ENCODE measurements at places on chromosomes 16 and 17.
A peak's percentile ranks its signal among the peaks of the same experiment; 100 is the strongest.

GRCh38 chr16:66853261-66854139 lies 9.3 kb downstream of the CA7 start:
- no peak for DNase-seq

DNA sequence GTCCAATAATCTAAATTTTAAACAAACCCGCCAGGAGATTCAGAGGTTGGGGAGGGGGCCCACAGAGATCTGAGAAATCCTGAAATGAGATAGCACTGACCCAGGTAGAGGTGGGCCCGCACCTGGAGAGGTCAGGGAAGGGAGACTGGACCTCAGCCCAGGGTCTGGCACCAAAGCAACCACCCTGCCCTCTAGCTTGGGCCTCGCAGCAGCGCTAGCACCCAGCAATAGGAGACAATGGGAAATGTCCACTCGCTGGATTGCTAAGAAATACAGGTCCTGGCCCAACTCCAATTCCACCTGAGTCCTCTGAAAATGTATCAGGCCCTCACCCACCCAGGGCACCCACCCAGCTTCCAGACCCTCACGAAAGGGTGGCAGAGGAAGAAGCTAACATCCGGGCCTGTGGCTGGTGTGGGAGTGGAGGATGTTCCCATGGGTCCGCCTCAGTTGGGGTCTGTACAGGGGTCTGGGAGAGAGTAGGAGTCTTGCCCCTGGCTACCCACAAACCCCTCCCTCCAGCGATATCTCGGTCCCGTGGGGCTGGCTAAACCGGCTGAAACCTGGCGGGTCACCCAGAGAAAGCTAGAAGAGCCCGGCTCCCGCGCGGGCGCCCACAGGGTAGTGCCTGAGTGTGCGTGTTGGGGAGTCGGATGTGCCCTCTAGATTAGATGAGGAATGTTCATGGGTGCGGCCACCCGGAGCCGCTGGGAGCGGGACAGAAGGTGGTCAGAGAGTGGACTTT lies 1.1 kb downstream of the PLLP start:
- DNase-seq: no peak

DNA sequence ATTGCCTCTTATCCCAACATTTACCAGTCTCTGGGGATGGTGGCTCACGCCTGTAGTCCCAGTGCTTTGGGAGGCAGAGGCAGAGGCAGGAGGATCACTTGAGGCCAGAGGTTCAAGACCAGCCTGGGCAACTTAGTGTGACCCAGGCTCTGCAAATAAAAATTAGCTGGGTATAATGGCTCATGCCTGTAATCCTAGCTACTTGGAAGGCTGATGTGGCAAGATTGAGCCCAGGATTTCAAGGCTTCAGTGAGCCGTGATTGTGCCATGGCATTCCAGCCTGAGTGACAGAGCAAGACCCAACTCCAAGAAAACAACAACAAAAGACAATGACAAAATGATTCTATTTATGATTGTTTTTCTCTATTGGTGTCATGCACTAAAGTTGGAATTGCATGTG lies 244.9 kb downstream of the RBFOX1 start:
- no peak for DNase-seq

GRCh38 chr17:79658811-79659207 lies 48.0 kb upstream of the RBFOX3 start:
- DNase-seq: no peak

DNA sequence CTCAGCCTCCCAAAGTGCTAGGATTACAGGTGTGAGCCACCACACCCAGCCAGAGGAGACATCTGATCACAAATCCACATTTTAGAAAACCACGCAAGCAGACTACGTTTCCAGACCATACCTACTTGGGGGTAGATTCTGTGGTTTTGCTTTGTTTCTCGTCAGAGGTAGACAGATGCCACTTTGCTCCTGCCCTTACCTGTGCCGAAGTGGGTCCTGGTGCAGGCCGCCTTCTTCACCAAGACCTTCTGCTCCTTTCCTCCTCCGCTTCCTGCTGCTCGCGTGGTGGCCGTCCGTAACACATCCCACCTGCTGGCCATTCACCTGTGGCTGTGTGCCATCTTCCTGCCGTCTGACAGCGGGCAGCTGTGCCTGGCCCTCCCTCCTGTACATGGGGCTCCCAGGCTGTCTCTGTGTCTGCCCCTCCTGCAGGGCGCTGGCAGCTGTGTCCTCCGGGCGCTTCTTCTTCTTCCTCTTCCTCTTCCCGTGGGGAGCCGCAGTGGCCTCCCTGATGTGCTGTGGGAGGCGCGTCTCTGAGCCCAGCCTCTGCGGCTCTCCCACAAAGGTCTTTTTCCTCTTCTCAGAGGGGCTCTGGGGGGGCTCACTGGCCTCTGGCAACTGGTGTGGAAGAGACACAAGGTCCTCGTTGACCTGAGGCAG lies 21.2 kb upstream of the CYTH1 start:
- no peak for DNase-seq

DNA sequence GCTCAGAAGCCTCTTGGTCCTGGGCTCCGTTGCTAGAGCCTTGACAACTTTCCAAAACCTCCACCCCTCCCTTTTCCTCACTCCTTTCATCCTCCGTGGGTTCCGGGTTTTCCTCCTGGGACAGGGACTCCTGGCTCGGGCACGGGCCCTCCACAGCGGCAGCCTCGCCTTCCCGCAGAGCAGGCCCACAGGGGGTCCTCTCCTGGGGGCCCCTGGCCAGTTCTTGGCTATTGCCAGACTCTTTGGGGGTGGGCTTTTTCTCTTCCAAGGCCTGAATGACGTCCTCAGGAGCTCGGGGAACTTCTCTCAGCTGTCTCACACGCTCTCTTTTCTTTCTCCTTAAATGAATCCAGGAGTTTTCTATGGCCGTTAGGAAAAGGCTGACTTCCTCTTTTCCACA lies 19.3 kb upstream of the MNT start:
- DNase-seq: no peak

DNA sequence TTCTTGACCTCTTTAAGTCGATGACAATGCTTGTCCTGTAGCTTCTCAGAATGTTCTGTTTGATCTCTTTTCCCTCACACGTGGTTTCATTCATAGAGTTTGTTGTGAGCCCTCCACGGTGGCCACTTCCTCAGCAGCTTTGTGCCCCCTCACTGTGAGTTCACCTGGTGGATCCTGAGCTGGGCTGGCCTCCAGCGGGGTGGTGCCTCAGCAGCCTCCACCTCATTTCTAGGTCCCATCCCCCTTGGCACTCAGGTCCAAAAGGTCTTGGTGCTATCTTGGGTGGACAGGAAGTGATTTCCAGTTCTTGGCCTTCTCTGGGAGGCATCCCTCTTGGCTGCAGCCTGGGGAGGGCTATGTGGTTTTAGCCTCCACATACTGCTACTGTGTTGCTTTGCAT lies 203.2 kb upstream of the WSCD1 start:
- DNase-seq: no peak

GRCh38 chr17:13531721-13532120 lies 70.0 kb downstream of the HS3ST3A1 start:
- DNase-seq: no peak

DNA sequence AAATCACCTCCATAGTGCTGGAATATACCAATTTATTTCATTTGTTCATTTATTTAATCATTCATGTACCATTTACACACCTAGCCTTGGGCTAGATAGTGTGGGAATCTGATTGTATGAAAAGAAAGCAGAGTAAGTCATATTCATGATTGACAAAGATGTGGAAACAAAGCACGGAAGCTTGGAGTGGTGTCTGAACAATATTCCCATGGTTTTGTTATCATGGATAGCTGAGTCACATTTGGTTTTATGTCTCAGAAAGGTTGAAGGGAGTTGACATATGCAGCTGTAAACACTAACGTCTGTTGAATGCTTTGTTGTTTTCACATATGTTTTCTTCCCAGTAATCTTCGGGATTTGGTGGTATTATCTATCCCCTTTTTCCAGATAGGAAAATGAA lies 76.6 kb downstream of the MAP2K4 start:
- no peak for DNase-seq

DNA sequence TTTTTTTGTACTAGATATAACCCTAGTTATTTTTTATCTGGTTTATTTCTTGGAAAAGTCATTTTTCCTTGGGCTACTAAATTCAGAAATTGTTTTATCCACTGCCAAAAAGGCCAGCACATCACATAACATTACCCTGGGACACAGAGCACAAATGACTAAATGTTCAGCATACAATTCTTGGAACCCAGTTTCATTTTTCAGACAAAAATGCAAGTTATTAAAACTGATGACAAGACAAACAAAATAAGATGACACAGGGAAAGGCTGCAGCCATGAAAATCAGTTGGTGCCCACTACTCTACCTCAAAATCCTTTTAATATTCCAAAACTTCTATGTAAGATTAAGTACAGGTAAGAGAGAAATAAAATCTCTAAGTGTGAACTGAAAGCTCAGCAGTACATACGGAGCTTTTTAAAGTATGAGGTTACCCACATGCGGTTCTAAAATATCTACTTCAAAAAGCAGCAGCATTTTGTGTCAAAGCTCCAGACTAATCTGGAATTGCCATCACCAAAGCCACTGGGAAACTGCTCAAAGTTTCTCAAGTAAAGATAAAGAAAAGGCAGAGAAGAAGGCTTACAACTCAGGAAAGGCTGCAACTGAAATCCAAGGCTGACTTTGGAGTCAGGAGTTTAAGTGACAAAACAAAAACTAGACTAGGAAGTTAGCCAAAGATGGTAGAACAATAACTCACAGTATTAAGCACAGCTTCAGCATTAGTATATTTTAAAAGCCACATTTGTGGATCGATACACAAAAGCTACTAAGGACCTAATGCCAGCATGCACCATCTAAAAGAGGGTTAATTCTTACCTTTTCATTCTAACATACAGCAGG lies 41.4 kb downstream of the AP1G1 start:
- no peak for DNase-seq

- DNase-seq: no peak
Measured at GRCh38 chr16:29736112-29736511, 9.7 kb downstream of the C16orf54 start.

- DNase-seq: no peak
Measured at GRCh38 chr16:18800293-18800692, 1.1 kb downstream of the ARL6IP1 start.

DNA sequence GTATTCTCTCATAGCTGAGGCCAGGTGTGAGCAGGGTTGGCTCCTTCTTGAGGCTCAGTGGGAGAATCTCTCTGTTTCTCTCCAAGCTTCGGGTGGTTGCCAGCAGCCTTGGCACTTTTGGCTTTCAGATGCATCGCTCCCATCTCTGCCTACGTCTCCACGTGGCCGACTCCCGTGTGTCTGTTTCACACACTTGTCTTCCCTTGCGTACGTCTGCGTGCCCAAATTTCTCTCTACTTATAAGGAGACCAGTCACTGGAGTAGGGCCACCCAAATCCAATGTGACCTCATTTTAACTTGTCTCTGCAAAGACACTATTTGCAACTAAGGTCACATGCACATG lies 14.7 kb downstream of the OSBPL7 start:
- DNase-seq: no peak

GRCh38 chr17:62219221-62219899 lies 154.3 kb upstream of the MED13 start:
- no peak for DNase-seq

DNA sequence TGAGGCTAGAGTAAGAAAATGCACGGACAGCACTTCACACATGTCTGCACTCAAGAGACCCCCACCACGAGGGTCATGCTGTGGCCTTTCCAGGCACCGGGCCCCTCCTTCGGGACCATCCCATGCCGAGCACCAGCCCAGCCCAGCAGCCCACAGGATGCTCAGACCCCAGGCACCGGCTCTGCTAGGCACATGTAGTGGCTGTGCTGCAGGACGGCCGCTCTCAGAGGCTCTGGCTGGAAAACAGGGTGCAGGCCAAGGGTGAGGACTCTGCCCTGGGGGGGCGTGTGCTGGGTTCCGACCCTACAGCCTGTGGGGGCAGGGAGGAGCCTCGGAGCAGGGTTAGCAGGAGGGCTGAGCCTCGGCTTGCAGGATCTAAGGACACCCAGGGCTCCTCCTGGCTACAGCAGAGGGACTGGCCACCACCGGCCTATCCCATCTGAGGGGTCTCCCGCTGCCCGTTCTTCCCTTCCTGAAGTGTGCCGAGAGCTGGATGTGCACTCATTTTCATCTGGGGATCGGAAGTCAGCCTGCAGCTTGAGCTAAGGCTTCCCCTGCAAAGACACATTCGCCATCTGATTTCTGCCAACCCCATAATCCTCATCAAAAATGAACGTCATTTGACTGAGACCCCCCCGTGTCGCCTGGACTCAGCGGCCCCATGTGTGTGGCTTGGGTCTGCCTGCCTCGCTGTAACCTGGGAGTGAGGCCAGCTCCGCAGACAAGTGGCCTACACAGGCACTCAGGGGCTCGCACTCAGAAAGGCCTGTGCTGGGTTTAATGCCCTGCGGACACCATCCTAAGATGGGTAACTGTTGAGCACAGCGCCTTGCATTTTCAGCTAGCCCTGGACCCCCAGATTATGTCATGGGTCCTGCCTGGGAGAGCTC lies 293.1 kb upstream of the FOXF1 start:
- DNase-seq: no peak

DNA sequence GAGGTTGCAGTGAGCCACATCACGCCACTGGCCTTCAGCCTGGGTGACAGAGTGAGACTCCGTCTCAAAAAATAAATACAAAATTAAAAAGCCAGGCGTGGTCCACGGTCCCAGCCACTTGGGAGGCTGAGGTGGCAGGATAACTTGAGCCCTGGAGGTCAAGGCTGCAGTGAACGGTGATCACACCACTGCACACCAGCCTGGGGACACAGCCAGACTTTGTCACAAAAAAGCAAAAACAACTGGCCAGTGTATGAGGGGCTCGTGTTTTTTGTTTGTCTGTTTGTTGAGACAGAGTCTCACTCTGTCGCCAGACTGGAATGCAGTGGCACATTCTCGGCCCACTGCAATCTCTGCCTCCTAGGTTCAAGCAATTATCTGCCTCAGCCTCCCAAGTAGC lies 1.2 kb upstream of the UBB start:
- DNase-seq: no peak

- DNase-seq: peak; percentile 80
Measured at GRCh38 chr17:17206124-17206912, at the start of gene PLD6. Gene PLD6 (minus strand): TSS chr17:17206333. CDS start chr17:17206286, 47 bp downstream.

GRCh38 chr17:28328325-28328724 lies 6.9 kb downstream of the IFT20 start:
- no peak for DNase-seq

DNA sequence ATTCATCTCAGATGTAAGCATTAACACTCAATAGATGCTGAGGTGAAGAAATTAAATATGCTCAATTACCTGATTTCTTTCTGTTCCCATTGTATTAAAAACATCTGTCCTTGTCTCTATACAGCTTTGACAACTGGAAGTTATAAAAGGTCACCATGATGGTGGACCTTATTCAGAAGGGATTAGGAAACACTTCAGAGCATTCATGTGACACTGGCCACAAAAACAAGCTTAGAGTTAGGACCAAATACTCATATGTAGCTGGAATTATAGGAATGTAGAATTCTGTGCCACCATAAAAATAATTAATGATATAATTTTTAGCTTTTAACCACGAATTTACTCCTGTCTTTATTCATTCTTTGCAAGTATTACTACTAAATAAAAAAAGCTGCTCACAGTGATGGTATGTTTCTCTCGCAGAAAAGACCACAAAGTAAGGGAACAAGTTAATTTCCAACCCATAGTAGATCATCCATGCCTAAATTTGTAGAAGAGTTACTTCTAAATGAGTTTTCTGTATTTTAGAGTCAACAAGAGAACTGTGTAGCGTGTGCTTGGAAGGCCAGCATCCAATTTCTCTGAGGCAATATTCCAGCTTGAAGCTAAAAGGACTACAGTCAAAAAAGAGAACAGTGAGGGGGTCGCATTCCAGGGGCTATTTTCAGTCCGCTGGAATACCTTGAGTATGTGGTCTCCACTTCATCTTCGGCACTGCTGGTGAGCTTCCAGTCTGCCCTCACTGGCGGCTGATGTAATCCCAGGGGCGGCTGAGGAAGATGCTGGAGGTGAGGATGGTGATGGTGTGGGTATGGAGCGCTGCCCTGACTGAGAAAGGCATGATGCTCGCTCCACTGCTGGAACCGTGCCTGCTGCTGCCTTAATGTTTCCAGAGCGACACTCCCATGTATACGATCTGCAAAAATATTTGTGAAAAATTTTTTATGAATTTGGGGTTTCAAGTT lies 63.7 kb downstream of the CACNG1 start:
- no peak for DNase-seq
